ENCODE measurements at places on chromosomes 11 and 22.
A peak's percentile ranks its signal among the peaks of the same experiment; 100 is the strongest.

GRCh38 chr11:66713746-66714480 lies 15.1 kb downstream of the SPTBN2 start:
- no peak for DNase-seq

DNA sequence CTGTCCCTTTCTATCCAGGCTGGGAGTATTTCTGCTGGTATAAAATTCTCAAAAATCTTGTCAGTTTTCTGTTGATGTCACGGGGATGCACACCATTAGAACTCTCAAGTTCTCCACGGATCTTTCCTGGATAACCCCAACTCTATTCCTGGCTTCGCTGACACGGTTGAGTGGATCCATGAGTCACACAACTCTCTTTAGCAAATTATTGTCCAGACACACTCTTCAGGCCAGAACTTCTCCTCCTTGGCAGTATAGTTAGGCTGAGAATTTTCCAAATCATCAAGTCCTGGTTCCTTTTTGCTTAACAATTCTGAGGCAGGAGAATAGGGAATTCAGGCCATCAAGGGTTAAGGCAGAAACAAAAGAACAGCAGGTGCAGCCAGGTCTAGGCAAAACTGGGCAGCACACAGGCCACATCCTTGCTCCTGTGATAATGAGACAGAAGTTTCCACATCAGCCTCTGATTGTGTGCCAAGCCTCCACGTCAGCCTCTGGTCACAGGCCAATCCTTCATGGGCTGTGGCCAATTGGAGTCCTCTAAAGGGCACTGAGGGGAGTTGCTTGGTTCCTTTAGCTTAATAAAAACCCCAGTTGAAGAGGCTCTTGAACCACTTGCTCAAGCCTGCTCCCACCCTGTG lies 5.7 kb upstream of the ACAT1 start:
- peak; percentile 34 for DNase-seq

DNA sequence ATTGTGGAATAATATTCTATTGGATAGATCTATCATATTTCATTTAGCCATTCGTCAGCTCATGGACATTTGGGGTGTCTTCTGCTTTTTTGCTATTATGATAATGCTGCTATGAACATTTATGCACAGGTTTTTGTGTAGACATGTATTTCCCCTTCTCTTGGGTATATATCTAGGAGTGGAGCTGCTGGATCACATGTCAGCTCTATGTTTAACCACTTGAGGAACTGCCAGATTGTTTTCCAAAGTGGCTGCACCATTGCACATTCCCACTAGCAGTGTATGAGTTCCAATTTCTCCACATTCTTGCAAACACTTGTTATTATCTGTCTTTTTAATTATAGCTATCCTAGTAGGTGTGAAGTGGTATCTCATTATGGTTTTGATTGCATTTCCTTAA lies 75.0 kb downstream of the C11orf65 start:
- no peak for DNase-seq

DNA sequence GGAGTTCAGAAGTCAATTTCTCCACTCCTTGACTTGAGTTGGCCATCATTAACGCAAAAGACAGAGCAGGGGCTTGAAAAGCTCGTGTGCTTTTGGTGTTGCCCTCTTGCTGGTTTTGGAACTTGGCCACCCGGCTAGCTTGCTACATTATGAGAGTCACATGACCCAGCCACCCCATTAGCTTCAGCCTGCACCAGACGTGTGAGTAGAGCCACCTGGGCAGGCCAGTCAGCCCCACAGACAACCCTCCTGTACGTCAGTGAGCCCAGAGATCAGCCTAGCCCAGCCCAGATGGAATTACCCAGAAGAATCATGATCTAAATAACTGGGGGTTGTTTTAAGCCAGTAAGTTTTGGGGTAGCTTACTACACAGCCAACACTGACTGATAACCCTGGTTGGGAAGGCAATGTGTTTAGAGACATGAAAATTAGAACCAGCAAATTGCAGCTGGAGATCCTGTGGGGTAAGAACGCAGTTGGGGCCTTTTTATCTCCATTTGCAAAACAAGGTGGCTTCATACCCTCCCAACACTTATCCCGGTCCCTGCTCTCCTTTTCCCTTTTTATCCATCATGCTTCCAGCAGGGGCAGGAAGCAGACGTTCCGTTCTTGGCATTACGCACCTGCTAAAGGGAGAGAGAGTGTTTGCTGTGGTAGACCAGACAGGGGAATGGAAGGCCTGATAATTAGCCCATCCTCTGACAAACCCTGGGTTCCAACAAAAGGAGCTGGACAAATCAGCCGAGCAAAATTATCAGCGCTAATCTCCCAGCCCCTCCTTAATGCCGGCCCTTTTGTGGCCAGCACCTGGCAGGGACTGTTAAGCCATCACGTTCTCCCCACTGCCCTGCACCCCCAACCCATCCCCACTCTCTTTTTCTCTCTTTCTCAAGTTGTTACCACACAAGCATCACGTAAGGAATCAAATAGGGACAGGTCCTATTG lies 548.7 kb upstream of the CADM1 start:
- no peak for DNase-seq

GRCh38 chr22:35329114-35329847 lies 29.6 kb downstream of the TOM1 start:
- no peak for DNase-seq

GRCh38 chr11:47917599-47918369 lies 62.6 kb upstream of the PTPRJ start:
- no peak for DNase-seq

DNA sequence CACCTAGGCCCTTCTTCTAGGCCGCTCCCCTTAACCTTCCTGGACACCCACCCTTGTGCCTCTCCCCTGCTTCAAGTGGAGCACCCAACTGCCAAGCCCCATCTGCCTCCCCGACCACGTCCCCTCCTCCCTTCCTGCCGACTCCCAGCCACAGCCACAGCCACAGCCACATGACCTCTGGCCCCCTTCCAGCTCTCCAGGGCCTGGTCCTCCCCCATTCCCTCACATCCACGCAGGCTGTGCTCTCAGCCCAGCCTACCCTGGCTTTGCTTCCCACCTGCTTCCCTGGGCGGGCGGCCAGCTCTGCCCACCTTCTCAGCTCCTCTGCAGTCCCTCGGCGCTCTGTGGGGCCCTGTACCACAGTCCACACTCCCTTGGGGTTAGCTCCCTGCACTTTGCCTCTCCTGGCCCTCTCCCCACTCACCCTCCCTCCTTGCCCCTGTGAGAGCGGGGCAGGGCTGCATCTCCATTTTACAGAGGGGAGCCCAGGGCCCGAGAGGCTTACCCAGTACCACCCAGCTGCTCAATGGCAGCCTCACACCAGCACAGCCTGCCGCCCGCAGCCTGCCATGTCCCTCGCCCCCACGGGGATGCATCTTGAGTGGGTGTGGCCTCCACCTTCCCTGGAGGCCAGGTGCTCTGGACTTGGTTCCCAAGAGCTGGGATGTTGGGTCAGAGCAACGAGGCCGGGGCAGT lies 20.3 kb downstream of the PARVG start:
- no peak for DNase-seq

DNA sequence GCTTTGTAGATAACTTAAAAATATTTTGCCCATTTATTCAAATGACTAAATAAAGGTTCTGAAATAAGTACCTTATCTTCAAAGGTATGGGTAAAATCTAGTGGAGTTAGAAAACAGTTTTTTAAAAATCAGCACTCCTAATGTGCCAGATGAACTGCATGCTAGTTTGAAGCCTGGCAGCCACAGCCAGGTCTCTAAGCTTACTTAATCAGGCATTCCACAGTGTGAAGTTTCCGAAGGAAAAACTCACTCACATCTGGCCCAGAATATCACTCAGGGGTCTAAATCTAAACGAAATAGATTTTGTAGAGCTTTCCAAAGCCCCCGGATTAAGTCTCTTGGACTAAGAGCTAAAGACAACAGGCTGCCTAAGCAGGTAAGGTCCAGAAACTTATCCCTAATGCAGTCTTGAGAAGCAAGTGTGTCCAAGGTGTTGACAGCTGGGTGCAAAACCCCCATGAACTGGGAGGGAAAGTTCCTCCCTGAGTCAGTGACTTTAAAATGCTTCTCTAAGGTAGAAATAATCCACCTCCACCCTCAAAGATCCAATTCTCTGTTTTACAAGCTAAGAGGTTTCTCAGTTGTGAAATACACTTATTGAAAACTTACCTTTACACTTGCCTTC lies 157.6 kb downstream of the FCHSD2 start:
- DNase-seq = no peak

- peak; percentile 55 for DNase-seq
These were observed 32.8 kb downstream of the PARVA start for GRCh38 chr11:12410006-12410728.

GRCh38 chr22:45615364-45615763 lies 56.3 kb upstream of the ATXN10 start:
- DNase-seq = no peak

GRCh38 chr11:63532117-63532516 lies 4.5 kb upstream of the PLAAT4 start:
- DNase-seq = no peak

- no peak for DNase-seq
These were observed 871 bp upstream of the SIDT2 start for GRCh38 chr11:117177534-117178209.

GRCh38 chr22:19238900-19239299 lies 52.6 kb downstream of the CLTCL1 start:
- no peak for DNase-seq

DNA sequence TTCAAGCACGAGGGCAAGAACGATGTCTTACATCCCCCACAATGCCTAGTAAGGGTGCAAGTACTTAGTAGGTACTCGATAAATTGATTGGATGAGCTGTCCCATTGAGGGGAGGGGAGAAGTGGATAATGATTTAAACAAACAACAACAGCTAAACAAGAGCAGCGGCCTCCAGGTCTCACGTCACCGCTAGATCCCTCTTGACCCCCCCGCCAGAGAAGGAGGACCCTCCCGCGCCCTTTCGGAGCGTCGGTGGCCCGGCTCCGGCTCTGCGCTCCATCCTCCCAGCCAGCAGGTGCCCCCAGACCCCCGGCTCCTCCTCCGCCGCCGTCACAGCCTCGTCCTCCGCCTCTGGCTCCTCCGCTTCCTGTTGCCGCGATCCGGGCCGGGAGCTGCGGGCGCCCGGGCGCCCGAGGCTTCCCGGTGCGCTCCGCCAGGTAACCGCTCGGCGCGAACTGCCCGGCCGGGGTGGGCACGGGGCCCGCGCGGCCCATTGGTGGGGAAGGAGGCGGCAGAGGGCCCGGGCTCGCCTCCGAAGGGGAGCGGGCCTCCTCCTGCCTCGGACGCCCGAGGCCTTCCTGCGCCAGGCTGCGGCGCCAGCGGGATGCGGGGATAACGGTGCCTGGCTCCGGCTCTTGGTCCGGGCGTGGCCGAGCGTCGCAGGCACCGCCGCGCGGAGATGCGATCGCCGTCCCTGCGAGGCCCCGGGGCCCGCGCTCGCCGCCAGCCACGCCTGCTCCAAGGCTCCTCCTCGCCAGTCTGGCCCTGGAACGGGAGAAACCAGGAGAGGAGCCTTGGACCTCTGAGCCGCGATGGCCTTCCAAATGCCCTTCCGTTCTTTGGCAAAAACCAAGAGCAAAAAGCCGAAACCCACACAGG lies at the start of gene TLCD5:
TLCD5 (plus strand) TSS at position 368 of the 879 bp plus-strand sequence. CDS start 2,143 bp downstream, outside the sequence.
- DNase-seq = peak; percentile 89
